Skeletal muscle cell (primary cell): ENCODE measurements at places on chromosomes 1 and 21.
A peak's percentile ranks its signal among the peaks of the same experiment; 100 is the strongest.

DNA sequence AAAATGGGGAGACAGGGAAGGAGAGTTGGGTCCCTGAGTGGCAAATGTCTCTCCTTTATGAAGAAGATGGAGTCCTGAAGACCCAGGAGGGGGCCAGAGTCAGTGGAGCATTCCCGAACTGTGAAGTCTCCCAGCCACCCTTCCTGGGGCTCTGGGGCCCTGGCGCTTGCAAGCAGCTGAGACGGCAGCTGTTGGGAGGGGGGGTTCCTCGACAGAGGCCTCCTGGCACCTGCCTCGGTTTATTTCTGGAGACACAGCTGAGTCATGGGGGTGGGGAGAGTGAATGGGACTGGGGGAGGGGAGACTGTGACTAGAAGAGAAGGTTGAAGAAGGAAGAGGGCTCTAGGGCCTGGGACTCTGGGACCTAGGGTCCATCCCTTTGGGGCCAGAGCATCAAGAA lies 14.0 kb downstream of the NES start:
- peak; percentile 53 for DNase-seq

DNA sequence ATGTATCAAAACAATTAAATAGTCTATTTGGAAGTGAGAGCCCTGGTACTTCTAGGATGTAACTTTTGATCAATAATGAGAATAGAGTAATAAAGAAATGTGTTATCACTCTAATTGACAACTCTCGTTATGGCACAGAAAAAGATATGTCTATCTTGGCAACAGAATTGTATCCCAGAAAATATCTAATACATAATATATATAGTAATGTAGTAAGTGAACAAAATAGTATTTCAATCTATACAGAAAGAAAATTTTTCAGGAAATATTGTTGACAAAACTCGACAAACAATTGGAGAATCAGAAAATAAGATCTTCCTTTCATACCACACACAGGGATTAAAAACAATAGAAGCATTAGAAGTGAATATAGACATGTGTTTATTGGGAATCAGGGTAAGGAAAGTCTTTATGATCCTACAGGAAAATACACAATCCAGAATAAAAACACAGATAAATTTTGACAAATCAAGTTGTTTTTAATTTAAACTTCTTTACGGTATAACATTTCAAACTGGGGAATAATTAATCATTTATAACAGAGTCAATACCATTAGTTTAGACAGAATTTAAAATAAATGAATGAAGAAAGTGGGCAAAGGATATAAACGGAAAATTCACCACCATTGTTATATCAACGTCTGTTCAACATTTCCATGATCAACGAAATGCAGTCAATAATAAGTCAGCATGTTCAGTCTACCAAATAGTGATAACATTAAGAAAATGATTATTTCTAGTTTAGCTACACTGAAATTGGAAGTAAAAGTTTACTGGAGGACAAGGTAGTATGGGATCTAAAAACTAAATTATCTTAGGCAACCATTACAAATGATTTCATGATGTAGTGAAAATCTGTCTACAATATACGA lies 1526.5 kb upstream of the TPTE start:
- no peak for DNase-seq

DNA sequence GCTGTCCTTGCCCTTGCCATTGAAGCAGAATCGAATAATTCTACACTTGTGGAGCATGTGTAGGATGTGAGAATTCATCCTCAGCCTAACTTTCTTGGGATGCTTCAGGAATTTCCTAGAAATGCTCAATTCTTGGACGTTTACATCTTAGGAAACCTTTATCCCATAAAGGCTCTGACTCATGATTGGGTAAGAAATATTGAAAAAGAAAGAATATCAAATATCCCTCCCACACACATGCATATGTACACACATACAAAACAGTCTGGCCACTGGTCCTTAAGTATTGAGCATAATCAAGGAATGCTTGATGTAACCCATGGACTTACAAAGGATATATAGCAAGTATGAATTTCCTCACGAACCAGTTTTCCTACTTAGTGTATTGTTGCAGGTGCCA lies 83.9 kb upstream of the IPO9 start:
- peak; percentile 79 for DNase-seq

GRCh38 chr1:180198196-180198595 lies 31.9 kb upstream of the LHX4 start:
- DNase-seq, result no peak

GRCh38 chr1:159944623-159945455 lies 574 bp downstream of the IGSF9 start:
- no peak for DNase-seq

- DNase-seq, result no peak
These were observed 14.8 kb upstream of the GBP5 start for GRCh38 chr1:89287181-89288050.

GRCh38 chr1:150764617-150765101 lies 919 bp downstream of the CTSS start:
- DNase-seq, result peak; percentile 50

- DNase-seq, result no peak
These were observed 187.1 kb upstream of the NFIA start for GRCh38 chr1:60895252-60895651.

DNA sequence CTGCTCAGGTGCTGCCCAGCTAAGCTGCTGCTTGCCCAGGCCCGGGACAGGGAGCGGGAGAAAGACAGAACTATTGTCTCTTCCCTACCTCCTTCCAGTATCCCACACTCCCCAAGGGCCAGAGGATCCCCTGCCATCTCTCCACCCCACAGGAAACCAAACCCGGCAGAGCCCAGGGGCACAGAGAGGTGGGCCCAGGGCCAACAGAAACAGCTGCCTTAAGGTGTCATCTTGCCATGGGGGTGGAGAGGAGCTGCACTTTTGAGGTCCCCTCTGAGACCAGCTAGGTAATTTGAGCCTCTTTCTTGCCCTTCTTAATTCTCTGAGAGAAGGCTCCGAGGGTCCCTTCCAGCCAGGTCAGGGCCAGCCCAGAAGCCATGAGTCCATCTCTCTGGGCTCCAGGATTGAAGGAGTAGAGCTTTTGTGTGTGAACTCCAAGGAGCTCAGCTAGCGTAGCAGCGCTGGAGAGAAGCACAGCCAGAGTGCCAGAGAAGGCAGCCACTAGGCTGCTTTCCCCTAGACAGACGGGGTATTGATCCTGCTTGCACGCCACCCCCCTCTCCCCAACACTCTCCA lies 9.7 kb upstream of the GPR61 start:
- DNase-seq, result no peak

DNA sequence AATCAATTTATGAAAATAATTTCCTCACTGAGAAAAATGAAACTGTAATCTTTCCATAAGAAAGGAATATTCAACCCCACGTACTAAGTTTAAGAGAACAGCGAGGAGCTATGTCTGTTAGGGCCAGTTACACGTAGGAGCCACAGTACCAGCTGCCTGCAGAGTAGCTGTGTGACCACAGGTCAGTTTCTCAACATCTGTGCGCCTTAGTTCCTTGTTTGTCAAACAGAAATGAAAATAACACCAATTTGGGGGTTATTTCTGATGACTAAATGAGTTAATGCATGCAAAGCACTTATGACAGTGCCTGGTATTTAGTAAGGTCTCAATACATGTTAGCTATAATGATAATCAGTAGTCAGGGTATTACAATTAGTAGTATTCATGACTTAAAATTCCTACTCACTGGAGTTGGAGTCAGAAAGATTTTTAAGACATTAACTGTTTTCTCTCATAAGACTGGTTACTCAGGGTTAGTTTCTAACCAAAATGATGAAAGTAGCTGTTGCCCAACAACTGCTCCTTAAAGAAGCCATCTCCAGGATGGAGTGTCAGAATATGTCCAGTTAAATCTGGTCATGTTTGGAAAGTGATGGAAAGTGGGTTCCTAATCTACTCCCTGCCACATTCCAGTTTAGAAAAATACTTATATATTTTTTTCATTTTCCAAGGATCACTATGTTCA lies 85.8 kb upstream of the ZNF648 start:
- no peak for DNase-seq

DNA sequence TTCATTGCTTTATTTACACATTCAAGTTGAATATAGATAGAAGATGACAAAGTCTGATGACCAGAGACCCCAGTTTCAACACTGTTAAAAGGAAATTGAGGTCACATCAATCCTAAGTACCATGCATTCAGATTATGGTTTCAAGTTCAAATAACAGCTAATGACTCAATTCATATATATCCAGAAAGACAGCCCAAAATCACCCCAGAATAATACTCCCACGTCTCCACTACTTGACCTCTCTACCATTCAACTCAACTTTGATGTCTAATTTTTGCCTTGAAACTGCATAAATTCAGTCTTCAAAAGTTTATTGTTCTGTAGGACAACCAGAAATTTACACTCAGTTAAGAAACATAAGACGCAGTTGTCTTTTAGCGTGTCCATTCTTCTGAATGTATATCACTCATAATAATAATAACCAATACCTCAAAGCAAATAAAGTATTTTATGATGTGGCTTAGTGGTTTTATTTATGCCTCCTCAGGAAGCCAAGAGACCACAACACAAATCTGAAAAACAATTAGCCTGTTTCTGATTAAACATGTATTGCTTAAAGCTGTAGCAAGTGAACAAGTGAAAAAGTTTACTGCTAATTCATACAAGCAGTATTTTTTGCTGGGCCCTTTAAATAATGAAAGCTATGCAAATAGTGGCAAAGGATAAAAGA lies 569.0 kb downstream of the LTN1 start:
- no peak for DNase-seq

GRCh38 chr1:32652244-32652962 lies 1.4 kb downstream of the RBBP4 start:
- DNase-seq, result no peak
